Substantia nigra (tissue), 51 donors: ENCODE measurements at places on chromosomes 1 and 21.
A peak's percentile ranks its signal among the peaks of the same experiment; 100 is the strongest.

DNA sequence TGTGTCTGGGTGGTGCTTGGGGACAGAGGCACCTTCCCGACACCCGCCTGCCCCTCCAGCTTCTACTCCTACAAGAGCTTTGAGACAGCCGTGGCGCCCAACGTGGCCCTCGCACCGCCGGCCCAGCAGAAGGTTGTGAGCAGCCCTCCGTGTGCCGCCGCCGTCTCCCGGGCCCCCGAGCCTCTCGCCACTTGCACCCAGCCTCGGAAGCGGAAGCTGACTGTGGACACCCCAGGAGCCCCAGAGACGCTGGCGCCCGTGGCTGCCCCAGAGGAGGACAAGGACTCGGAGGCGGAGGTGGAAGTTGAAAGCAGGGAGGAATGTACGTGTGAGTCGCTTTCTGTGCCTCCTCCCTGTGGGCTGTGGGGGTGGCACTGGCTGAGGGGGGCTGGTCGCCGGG, 75.7 kb downstream of the SKI start:
- DNase-seq, result no peak

DNA sequence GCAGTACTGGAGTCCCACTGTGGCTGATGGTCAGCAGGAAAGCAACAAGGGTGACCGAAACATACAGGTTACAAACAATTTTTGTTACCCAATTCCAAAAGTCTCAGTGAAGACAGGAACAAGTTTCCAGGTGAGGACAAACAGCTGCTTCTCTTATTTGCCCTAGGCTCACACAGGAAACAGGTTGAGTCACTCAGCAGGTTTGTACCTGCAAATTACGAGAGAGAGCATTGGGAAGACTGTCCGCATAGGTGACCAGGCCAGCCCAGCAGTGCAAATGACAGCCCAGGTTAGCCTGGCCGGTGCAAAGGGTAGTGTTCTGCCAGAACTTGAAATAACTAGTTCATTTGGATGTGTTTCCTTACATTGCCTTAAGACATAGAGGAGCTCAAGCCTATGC, 40.0 kb upstream of the DSCAM start:
- no peak for DNase-seq

- no peak for DNase-seq
Measured at GRCh38 chr1:187509091-187509490, 680.3 kb downstream of the PLA2G4A start.

- DNase-seq, result no peak
Measured at GRCh38 chr1:52435650-52436049, 31.2 kb downstream of the PRPF38A start.

GRCh38 chr1:73100216-73100615, 817.9 kb upstream of the NEGR1 start:
- no peak for DNase-seq

GRCh38 chr1:186802388-186802787, 26.4 kb upstream of the PLA2G4A start:
- no peak for DNase-seq

- no peak for DNase-seq
Measured at GRCh38 chr1:226977643-226978431, 37.7 kb downstream of the COQ8A start.

GRCh38 chr1:76140227-76140626, 65.7 kb downstream of the ST6GALNAC3 start:
- no peak for DNase-seq

DNA sequence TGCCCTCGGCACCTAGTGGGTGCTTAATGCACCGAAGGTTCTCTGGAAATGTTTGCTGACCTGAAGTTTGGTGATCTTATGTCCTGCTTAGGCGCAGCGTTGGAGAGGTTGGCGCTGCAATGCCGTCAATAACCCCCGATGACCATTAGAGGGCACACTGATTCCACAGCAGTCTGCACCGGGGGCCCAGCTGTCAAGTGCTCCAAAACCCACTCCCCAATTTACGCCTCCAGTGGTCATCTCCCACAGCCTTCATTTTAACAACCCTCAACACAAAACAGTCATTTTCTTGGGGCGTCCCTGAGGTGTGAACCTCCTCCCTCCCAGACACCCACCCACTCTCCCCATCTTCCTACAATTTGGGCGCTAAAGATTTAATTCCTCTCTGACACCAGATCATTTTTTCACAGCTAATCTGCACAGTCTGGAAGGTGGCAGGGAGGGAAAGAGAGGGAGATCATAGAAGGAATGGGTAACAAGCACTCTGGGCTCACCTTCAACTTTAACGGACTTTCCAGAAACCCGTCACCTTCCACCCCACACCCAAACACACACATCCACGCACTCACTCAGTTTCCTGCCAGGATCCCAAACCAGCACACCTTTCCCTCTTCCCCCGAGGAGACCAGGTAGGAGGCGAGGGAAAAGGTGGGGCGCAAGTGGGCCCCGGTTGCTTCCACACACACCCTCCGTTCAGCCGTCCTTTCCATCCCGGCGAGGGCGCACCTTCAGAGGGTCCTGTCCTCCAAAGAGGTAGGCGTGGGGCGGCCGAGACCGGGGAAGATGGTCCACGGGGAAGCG, 570 bp upstream of the NPR1 start:
- DNase-seq, result peak; percentile 35

DNA sequence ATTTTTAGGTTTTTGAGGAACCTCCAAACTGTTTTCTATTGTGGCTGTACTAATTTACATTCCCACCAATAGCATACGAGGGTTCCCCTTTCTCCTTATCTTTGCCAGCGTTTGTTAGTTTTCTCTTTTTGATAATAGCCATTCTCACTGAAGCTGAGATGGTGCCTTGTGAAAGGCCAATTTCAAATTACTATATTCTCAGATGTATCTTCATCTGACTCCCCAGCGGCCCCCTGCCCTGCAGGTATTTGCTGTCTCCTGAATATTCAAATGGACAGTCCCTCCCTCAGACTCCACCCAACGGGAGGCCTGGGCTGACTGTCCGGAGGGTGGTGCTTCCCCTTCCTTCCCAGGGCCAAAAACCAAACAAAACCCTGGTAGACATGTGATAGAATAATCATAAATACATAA, 33.5 kb upstream of the TARBP1 start:
- DNase-seq, result no peak

DNA sequence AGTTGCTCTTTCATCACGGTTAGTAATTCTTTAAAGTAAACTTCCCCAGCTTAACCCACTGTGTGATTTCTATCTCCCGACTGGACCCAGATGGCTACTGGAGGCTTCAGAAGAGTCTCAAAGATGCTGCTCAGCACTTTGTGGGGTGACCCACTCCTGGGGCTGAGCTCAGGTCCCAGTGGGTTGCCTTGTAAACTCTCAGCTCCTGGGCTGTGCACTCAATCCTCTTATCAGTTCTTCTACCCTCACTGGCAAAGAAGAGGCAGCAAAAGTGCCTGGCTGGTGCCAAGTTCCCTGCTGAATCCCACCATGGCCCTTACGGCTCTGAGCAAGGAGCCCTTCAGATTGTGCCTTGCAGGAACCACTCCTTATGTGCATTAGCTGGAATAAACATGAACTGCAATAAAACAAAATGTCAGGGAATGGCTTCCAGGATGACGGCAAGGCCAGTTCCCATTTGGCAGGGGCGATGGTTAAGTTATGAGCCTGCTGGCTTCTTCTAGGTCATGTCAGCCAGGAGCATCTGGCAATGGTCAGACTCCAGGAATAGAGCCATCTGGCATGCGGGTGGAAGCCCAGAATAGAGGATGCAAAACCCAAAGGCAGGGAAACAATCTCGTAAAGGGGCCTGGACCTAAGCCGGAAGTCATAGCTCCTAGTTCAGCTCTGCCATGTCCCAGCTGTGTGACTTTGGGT, 6.8 kb downstream of the MYOC start:
- DNase-seq, result no peak

- no peak for DNase-seq
Measured at GRCh38 chr1:175512637-175513412, 230.6 kb downstream of the TNR start.

DNA sequence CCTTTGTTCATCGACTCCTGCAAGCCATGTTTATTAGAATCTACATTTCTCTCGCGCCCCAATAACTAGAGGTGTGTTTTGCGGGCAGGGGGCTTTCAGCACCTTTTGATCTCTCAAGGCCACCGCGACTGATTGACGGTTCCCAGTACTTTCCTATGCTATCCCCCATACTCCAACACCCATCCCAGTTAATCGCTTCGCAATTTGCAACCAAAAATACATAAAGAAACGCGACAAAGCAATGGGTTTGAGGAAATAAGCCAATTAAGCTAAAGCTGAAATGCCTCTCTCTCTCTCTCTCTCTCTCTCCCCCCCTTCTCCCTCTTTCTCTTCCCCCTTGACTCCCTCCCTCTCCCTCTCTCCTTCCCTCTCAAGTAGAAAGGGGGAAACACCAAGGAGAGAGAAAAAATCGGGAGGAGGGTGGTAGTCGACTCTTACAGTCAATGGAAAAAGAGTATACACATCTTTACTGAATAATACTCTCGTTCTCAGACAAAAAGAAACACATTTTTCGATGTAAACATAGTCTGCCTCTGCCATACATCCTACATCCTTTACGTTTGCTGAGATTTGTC, 128.0 kb upstream of the DPYD start:
- DNase-seq, result no peak

DNA sequence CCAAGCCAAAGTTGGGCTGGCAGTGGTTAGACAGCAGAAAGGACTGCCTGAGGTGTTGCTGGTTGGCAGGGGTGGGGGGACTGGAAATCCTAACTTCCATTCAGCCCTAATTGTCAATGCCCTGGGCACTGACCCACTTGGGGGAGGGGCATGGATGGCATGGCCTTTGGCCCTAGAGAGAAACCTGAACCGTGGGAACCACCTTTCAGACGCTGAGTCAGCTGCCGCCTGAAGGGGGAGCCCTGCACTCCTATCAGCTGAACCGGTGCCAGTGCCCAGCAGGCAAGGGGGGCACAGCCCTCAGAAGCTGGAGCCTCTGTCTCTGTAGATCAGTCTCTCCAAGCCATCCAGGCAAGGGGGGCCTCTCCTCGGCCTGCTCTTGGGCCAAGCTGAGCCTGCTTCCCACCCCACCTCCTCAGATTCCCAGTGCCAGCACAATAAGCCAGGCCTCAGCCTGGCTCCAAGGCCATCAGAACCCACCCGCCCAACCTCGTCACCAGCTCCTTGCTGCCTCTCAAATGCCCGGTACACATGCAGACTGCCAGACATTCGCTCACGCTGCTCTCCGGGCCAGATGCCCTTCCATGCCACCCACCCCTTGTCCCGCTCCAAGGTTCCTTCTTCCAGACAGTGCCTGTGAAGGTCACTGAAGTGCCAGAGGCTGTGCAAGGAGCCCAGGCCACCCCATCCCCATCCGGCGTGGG, 11.6 kb downstream of the TINAGL1 start:
- DNase-seq, result peak; percentile 19

- no peak for DNase-seq
Measured at GRCh38 chr1:20850021-20850420, 62.9 kb upstream of the HP1BP3 start.

DNA sequence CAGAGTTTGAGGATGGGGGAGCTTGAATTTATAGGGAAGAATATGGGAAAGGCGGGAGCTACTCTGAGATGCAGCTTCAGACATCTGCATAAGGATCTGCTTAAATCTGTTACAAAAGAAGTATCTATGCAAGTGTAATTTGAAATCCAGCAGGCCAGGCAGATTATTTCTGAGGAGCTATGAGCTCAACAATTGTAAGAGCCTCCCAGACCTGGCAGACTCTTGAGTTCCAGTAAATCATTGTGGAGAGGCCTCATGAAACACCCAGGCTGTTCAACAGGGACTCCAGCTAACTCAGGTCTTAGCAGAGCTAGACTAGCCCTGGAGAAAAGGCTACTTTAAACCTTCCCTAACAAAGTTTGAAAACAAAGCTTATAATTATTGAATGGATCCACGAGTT, 647.5 kb upstream of the CHRM3 start:
- no peak for DNase-seq

DNA sequence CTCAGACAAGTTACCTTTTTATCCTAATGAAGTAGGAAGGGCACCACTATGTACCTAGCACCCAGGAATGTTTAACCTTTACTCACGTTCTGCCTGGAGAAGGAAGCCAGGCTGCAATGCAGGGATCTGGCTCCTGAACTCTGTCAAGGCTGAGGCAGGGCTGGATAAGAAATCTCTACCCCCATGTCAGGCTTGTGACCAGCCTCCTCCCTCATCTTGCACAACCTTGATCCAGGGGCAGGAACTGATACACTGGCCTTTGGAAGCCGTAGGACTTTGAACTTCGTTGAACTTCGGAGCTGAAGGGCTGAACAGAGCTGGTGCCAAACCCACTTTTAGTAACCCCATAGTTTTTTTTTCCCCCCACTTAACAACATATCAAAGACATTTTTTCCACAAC, 8.0 kb upstream of the AKR1A1 start:
- DNase-seq, result peak; percentile 13

GRCh38 chr1:918843-919242, 4.9 kb upstream of the SAMD11 start:
- DNase-seq, result no peak

DNA sequence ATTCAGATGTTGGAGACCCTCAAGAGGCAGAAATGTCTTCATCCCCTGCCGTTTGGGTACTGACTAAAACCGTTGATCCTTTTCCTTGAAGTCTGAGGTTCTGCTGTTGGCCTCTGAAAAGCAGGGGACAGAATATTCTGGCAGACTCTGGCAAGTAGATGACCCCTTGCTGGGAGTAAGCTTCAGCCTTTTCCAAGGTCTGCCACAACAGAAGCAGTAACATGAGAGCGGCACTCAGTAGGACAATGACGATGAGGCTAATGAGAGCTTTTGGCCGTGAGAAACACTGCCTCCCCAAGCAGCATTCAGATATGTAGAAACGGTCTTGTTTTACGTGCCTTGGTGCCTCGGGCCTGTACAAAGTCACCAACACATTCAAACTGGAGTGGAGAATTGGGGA, 143.7 kb downstream of the ST6GALNAC5 start:
- DNase-seq, result no peak
